ENCODE measurements at places on chromosomes 2 and 18.

- DNase-seq = no peak
Observed at GRCh38 chr2:75598589-75599155, 37.9 kb upstream of the EVA1A start.

- DNase-seq = no peak
Observed at GRCh38 chr2:41933585-41934320, 114.1 kb upstream of the PKDCC start.

DNA sequence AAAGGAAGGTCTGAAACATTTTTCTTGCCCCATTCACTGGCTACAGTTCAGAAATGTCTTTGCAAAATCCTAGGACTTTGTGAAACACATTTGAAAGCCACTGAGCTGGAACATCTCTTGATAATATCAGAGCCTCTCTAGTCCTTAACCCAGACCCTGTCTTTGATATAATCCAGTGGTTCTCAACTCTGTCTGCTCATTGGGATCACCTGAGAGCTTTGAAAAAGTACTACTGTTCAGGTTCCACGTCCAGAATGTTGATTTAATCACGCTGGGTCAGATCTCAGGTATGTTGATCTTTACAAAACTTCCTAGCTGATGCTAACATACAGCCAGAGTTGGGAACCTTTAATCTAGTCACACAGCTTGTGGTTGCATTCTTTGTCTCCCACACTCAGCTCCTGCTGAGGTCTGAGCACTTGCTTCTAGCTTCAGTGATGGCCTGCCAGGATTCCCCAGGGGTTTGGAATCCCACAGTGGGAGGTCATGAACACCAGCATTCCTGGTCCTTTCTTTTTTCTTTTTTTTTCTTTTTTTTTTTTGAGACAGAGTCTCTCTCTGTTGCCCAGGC is 262.7 kb downstream of the SETBP1 start:
- no peak for DNase-seq

- no peak for DNase-seq
Observed at GRCh38 chr2:27255660-27256059, 7.2 kb downstream of the SLC30A3 start.

GRCh38 chr18:64872710-64873458 is 724.0 kb upstream of the LINC00305 start:
- DNase-seq = no peak

GRCh38 chr2:120148229-120148628 is 75.0 kb downstream of the TMEM185B start:
- DNase-seq = no peak

- no peak for DNase-seq
Observed at GRCh38 chr2:199907008-199907714, 3.9 kb upstream of the C2orf69 start.

DNA sequence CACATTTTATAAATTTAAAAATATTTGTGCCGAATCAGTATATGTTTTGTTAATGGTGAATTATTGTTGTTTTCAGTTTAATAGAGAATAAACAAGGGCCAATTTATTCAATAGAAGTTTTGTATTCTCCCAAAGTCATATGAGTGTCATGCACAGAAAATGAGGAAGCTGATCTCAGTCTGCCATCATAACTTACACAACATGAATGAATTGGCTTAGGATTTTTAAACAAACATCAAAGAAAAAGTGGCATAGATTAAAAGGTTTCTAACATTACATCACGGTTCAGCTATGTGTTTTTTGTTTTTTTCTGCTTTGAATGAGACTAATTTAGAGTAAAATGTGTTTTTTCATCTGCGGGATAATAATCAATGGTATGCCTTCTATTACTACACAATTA is 123.4 kb upstream of the CTNNA2 start:
- no peak for DNase-seq

- no peak for DNase-seq
Observed at GRCh38 chr2:204183608-204184007, 247.0 kb downstream of the ICOS start.

DNA sequence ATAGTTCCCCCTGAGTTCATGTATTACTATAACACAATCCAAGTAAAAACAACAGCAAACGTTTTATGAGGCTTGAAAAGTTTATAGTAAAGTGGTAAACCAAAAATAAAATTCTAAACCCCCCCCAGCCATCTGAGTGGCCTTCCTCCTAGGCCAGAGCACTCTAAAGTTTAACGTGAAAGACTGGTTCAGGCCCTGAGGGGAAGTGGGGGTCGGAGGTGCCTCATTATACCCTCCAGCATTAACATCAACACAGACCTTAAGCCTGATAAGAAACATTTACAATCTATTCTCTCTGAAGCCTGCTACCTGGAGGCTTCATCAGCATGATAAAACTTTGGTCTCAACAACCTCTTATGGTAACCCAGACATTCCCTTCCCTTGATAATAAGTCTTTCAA is 29.0 kb upstream of the CNGA3 start:
- no peak for DNase-seq

- DNase-seq = no peak
Observed at GRCh38 chr2:42764096-42764495, at the start of gene OXER1. TSS of gene OXER1 (minus strand) at chr2:42764135. CDS start at chr2:42764062, 73 bp downstream.

DNA sequence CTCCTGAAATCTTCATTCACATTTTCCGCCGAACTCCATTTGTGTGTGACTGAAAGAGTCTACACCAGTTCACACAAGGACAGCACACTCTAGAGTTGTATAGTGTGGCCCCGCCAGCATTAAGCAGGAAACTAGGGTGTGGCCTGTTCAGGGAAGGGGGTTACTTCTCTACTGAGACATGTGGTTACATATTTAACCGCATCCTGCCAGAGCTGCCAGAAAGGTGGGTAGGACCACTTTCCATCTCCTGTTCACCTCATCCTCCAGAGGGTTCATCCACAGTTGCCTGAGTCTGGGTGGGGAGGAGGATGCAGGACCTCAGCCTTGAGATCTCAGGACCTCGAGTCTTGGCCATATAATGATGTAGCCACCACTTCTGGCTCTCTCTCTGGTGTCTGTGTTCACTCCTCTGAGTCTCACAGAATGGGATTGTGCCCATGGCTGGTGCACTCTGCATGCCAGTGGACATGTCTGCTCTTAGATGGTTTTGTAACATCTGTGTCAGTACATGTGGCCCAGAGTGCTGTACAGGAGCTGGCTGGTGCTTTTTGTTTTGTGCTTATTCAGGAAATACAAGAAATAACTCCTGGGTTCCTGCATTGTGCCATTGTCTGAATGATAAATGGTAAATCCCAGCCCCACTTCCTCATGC is 7.7 kb upstream of the SP140L start:
- no peak for DNase-seq

All from NCI-H2029 (cell line).